Stimulated activated memory B cell treated with anti-CD40 and anti-IgM and Interleukin-4, amounts not matched to agents 10 μg/mL and 1 μg/mL and 100 μg/mL, for 72 hours (primary cell): ENCODE measurements at places on chromosomes 1 and 21.

- ATAC-seq, result no peak
These were observed 16.0 kb downstream of the MIIP start for GRCh38 chr1:12035312-12035711.

DNA sequence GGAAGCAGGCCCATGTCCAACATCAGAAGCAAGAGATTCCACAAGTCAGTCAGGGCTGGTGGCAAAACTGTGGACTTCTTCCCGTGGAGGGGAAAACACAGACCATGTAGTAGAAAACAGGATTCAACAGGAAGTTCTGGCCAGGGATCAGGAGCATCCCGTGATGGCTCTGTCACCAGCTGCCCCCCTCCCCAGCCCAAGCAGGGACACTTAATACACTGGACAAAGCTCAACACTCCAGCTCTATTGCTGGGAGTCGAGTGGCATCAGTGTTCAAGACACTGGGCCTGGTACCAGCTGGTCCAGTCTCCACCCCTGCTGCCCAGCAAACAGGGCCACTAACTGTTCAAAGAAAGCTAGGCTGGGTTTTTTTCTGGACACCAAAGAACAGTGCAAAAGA lies 3.7 kb downstream of the SLC45A3 start:
- ATAC-seq, result no peak

DNA sequence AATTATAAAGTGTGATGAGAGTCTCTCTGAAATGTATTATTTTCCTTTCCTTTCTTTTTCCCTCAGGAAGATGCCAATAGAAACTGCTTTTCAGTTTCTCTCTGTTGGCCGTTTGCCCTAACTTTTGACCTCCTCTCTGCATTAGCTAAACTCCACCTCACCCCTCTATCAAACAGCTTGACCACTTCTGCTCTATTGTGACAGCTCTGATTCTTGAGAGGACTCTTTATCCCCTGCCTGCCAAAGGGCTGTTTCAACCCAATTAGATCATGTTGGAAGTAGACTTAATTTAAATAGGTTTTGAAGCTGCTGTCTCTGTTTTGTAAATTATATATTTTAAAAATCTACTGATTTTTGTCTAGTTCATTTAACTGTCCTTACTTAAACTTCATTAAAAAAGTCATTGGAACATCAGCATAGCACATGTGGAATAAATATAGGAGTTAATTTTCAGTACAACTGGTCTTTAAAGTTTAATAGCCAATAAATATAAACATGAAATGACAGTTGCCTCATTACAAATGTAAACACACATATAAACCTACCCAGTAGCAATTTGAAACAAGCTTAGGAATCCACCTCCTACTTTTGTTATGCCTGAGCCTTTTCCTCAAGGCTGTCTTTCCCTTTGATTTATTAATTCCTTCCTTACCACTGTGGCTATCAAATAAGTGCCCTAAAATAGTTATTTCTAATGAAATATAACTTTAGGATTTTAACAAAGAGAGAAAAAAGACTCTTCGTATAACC lies 152.0 kb downstream of the CHRM3 start:
- no peak for ATAC-seq

DNA sequence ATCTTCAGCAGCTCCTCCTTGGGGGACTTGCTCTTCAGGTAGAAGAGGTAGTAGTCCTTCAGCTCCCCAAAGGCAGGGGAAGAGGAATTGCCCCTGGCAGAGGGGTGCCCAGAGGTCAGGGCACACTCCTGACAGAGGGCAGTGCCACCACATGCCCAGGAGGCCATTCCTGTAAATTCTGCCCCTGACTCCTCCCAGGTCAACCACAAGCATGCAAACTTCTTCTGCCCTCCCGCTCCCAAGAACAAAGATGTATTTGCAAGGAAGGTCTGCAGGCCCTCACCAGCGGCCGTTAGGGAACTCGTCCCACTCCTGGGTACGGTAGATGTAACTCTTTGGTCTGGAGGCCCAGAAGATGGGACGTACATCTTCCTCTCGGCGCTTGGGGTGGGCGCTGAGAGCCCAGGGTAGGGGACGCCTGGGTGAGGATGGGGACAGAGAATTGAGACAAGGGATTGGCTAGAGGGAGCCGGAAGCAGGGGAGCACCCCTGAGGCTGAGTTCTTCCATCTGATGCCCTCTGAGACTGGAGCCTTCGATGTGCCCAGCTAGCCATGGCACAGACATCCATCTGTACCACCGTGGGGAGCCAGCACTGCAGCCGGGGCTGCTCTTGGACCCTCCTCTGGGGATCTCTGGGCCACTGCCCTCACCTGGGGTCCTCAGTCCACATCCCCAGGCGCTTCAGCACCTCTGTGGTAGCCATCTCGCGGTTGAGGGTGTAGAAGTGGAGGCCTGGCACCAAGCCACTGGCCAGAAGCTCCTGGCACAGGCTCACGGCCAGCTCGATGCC lies 11.1 kb downstream of the MTHFR start:
- no peak for ATAC-seq

- ATAC-seq, result no peak
These were observed 96.3 kb downstream of the ST3GAL3 start for GRCh38 chr1:43803646-43804045.

GRCh38 chr21:30072496-30072895 lies 94.1 kb downstream of the CLDN17 start:
- no peak for ATAC-seq

- no peak for ATAC-seq
These were observed 1.6 kb downstream of the DDI2 start for GRCh38 chr1:15618655-15619525.

- no peak for ATAC-seq
These were observed 574.0 kb downstream of the KCNT2 start for GRCh38 chr1:196034080-196034706.

DNA sequence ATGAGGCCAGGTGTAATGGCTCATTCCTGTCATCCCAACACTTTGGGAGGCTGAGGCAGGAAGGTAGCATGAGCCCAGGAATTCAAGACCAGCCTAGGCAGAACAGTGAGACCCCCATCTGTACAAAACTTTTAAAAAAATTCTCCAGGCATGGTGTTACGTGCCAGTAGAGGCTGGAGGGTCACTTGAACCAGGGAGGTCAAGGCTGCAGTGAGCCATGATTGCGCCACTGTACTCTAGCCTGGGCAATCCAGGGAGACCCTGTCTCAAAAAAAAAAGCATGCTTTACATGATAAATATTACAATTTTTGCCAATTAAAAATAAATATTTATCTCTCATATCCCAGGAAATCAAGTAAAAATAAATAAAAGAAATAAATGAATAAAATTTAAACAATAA lies 17.6 kb upstream of the VPS45 start:
- ATAC-seq, result no peak
